ENCODE measurements at places on chromosomes 2 and 18.
A peak's percentile ranks its signal among the peaks of the same experiment; 100 is the strongest.

- DNase-seq = no peak
Observed at GRCh38 chr18:76783786-76784484, 38.4 kb upstream of the ZNF236 start.

DNA sequence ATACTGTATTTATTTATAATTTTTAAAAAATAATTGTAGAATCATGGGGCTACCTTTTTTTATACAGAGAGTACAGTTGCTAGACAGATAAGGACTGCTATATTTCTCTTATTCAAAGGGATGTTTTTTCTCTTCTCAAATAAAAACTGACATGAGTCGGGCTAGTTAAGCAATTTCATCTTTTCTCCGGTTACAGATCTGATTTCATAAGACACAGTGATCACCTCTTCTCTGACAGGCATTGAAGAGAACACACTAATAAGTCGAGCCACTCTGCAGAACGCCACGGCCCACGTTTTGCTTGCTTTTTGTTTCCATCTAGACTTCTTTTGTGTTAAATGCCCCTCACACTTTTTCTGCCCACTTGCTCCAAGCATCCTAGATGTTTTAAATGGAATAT lies 85.4 kb downstream of the HNRNPLL start:
- DNase-seq = no peak

- no peak for DNase-seq
Observed at GRCh38 chr2:110979471-110980338, 141.0 kb upstream of the BCL2L11 start.

GRCh38 chr2:207960090-207960489 lies 65.2 kb downstream of the PLEKHM3 start:
- DNase-seq = no peak

- no peak for DNase-seq
Observed at GRCh38 chr2:65762068-65762467, 329.7 kb upstream of the SPRED2 start.

DNA sequence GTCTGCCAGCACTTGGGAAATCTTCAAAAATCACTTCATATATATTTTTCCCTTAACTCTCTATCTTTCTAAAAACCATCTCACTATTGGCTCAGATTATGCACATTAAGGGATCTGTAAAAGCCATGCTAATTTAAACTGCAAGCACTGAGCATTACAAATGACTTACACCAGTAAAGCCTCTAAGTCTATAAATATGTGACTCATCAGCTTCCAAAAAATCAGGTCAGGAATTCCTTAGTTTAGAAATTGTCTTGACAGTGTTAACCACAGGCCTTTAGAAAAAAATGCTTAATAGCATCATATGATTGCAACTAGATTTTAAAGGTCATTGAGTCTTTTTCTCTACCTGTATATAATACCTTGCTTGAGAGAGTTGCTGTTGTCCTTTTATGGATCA lies 1113.6 kb upstream of the PIK3C3 start:
- DNase-seq = no peak

- DNase-seq = no peak
Observed at GRCh38 chr2:231397011-231397927, 1.8 kb downstream of the B3GNT7 start.

- DNase-seq = no peak
Observed at GRCh38 chr18:24403076-24403475, 5.5 kb upstream of the OSBPL1A start.

DNA sequence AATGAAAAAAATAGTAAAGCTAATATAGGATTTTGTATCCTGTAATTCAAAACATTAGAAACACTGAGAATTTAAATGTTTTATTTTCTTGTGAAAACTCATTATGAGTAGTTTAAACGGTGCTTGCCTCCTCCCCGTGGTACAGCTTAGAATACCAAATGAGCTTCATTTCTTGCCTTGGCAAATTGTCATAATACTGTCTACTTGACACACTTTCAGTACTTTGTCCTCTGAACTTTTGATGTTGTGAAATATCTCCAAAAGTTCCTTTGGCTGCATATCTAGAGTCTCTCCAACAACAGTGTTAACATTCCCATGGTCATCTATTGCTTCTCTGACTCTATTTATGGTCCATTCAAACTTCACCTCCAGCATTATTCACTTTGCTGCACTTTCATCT lies 61.9 kb upstream of the EPB41L5 start:
- no peak for DNase-seq

DNA sequence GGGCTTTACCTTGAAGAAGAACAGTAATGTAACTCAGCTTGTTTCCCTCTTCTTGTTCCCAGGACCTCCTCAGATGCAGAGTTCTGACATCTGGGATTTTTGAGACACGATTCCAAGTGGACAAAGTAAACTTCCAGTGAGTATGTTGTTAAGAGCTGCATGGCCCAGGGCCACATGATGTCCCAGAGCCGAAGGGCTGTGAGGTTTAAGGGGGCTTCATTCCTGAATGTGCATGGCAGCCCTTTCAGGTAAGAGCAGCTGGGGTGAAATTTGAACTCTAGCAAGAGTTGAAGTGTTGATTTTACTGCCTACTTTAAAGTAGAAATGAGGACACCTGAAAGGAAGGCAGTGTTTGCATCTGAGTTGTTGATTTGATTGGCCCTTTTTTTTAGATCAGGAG lies 13.3 kb downstream of the CHMP1B start:
- no peak for DNase-seq

- no peak for DNase-seq
Observed at GRCh38 chr2:25845843-25846505, 32.3 kb downstream of the ASXL2 start.

- DNase-seq = no peak
Observed at GRCh38 chr2:11683476-11683875, 13.5 kb upstream of the NTSR2 start.

DNA sequence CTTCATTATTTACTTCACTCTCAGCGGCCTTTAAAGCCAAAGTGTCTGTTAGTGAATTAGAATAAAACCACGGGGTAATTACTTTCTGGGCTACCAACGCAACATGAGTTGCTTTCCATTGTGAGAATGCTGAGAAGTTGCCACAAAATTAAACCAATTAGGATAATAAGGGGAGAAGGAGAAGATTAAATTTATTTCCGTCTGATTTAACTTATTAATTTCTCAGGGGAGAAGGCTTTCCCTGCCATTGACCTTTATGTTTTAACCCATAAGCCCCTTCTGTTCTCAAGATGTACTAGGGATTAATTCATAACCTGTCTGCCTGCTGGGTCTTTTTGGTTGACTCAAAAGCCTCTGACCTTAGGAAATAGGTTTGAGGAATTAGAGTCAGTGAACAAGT lies 42.3 kb upstream of the IGFBP5 start:
- DNase-seq = no peak

- DNase-seq = no peak
Observed at GRCh38 chr2:33497221-33497650, 20.8 kb downstream of the RASGRP3 start.

DNA sequence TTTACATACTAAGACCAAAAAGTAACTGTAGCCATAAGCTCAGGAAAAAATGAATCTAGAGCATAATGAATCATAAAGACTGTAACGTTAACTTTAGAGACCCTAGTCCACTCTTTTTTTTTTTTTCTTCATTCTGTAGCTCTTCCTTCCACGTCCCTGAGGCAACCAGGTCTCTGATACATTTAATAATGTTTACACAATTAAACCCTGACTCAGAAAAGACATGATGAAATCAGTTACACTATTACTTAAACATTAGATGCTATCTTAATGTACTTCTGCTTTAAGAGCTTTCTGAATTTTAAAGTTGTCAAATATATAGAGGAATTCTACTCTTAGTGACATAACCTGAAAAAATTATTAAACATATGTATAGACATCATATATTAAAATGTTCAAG lies 1121.5 kb upstream of the DDX18 start:
- no peak for DNase-seq

GRCh38 chr2:204363513-204363912 lies 181.8 kb upstream of the PARD3B start:
- no peak for DNase-seq

GRCh38 chr18:8615397-8616027 lies 6.3 kb downstream of the RAB12 start:
- DNase-seq = peak; percentile 57

DNA sequence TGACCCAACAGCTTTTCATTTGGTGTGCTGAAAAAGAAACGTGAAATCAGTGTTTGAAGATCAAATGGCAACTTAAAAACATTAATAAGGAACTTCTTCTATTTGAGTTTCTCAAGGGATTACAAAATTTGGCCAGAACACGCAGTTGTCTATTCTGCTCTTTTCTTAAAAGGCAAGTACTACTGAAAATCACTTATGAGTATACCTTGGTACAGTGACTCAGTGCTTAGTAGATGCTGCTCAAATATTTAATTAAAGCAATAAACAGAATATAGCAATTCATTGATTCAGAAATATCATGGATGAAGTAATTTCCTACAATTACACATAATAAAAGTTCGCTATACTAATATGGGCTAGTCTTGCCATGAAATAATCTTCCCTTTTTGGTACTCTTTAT lies 38.2 kb upstream of the MCM6 start:
- DNase-seq = no peak

DNA sequence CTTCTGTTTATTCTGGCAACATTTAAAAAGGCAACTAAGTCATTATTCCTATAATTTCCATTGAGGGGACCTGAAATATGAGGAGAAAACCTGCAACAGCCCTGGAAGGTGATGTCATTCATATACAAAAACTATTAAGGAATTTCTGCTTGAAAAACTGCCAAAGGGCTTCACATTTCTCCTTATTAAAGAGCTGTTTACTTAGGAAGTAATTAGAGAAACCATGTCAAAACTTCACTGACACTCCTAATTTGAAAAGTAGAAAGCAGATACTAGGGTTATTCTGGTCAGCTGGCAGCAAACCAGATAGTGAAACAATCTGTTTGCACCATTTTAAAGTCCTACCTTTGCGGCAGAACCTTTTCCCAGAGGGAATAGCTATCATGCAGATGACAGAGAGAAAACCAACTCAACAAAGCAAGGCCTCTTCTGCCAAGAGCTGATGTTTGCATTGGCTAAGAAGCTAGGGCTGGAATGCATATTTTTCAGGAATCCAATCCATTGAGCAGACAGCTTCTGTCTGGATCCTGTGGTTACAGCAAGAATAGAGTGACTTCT lies 592.2 kb upstream of the SYT4 start:
- DNase-seq = peak; percentile 59

DNA sequence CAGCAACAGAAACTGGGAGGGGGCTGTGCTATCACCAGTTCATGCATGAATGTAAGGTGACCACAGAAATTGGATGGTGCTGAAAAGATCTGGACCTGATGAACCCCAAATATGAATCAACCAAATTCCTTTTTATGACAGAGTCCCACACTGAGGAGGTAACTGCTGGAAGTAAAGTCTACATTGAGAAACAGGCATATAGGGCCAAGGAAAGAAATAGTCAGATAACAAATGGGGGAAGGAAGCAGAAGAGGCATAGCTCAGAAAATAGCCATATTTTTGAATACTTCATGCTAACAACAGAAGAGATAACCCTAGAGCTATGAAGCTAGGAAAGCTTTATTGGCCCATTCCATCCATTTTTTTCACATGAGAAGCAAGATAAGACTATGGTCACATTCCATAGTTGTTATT lies 25.8 kb downstream of the ZC3H6 start:
- DNase-seq = no peak

DNA sequence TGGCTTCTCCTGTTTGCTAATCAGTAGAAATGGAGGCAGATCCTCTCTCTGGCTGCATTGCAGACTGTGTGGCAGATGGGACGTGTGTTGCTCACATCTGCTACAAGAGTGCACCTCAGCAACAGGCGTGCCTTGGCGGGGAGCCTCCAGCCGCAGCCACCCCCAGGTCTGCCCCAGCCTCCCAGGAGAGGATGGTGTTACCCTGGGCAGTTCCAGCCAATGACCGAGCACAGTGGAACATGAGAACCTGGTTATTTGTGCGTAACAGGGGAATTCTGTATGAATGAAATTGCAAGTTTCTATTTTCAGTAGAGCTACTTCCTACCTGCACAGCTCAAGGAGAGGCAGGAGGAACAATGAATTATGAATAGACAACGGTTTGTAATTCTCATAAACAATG lies 130.6 kb upstream of the CBLN2 start:
- no peak for DNase-seq

DNA sequence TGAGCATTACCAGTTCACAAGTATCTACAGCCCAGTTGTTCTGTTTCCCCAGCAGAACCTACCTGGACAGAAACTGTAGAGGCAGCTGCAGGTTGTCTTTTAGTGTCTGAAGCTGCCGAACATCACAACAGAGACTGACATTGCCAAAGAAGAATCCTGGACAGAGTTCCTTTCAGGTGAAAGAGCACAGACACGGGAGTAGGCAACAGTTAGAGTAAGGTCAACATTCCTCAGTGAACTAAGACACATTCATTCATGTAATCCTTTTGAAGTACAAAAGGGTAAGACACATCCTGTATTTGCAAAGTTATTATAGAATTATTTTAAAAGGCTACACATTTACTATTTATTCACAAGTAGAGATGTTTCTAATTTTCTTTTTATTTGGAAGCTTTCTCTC lies 14.3 kb downstream of the NPC1 start:
- DNase-seq = no peak

DNA sequence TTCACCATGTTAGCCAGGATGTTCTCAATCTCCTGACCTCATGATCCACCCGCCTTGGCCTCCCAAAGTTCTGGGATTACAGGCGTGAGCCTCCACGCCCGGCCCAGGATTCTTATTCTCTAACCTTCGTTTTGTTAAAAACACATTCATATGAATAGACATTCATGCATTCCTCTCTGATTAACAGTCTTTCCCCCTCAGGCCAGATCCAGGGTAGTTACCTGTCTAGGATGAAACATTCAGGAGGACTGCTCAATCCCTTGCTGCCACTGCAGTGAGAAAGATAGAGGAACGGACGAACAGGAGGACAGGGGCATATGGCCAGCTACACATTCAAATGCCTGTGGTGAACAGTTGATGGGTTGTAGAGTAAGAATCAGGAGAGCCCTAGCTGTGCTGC lies 39.6 kb upstream of the EPC2 start:
- DNase-seq = no peak

GRCh38 chr2:206518997-206519396 lies 75.7 kb downstream of the ADAM23 start:
- no peak for DNase-seq

DNA sequence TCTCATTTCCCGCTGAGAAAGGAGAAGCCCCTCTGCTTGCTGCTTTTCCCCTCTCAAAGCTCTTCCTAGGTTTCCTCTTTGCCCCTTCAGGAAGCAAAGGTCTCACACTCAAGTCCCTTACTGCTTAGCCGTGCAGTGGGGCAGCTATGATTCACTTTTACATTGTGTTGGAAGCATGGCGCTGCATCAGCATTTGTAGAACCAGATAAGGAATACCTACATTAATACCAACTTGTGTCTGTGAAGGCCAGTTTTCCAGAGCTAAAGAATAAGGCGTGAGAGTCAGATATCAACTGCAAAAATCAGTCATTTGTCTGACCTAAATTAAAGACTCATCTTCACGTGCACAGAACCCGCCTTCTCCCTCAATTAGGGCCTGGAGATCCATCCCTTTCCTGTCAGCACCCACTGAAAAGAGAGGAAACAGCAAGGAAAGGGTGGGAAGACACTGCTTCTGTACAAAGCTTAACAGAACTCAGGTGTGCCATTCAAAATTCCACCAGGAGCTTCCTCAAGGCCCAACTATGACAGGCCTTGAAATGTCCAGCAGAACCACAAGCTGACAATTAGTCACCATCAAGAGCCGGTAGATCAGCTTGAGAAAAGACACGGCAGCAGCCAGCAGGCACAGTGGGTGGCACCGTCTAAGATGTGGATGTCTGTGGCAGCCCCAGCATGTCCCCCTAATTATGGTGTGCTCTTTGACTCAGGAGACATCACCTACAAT lies 16.1 kb upstream of the XDH start:
- no peak for DNase-seq

All from right forelimb (tissue), 1 donor.